Umbilical cord (tissue), 2 donors: ENCODE measurements at places on chromosomes 3 and 15.

- DNase-seq: peak; percentile 39
Measured at GRCh38 chr3:37492977-37493471, 318.6 kb upstream of the LRRFIP2 start.

DNA sequence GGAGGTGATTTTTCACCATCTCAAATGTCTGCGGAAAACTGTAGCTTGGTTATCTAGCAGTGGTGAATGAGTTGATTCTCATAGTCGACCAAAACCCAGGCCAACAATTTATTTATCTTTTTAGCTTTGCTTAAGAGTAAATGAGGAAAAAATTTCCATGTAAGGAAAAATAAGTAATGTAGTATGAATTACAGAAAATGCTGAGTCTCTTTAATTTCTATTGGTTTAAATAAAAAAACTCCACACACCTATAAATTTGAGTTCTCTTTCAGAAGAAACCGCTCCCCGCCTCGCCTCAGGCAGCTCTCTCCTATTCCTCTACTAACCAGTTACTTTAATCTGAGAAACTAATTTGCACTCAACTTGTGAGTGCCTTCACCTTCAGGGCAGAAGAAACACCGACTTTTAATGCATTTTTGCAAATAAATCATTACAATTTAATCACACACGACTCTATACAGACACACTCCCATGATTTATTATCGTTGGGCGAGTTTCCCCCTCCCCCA lies 540 bp upstream of the RSRC1 start:
- no peak for DNase-seq

DNA sequence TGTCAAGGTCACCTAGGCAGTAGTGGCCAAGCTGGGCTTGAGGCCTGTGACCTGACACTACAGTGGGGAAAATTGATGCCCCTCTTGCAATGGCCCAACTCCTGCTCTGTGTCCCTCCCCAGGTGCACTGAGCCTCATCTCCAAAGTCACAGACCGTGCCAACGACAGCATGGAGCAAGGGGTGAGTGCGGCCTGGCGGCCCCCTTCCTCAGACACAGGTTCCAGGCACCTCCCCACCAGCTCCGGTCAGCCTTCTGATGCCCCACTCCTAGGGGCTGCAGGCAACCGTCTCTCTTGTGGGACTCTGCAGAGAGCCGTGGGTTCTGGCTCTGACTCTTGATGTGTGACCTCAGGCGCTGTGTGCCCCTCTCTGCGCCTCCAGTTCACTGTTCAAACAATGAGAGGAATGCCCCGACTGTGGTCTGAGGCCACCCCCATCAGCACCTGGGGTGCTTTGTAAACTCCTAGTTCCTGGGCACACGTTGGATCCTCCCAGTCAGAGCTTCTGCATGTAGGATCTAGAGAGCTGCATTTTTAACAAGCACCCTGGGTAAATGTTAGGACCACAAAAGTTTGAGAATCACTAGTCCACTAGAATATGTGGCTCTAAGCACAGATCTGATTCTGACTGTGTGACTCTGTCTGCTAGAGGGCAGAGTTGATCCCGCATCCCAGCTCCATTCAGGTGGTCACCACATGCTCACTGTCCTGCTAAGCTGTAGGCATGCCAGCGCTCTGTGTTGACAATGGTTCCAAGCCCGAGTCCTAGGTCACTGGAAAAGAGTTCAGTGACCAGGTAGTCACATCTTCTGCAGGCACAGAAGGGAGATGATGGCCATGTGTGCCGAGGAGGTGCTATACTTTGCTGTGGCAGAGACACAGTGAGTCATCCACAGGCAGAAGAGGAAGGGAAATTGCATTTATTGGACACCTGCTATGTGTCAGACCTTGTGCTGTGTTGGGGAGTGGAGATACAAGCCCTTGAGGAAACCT lies 46.2 kb upstream of the NR2C2 start:
- no peak for DNase-seq

DNA sequence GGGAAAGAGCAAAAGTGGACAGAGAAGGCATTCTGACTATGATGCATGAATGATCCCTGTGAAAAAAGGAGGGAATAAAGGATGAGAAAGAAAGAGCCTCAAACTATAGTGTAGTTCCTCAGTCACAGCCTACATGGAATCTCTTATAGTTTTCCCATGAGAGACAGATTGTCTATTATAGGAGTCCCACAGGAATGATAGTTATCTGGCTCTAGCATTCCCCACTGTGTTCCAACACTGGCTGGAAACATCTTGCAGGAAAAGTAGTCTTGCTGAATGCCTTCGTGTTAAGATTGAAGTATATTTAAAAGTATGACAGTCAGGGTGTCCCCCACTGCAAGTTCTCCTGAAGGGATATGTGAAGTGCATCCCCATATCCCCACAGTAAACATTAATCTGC lies 641.5 kb upstream of the NECTIN3 start:
- no peak for DNase-seq

GRCh38 chr3:169342652-169343505 lies 320.6 kb downstream of the MECOM start:
- DNase-seq: no peak

- peak; percentile 57 for DNase-seq
Measured at GRCh38 chr15:81001152-81002008, 657 bp downstream of the TLNRD1 start.

DNA sequence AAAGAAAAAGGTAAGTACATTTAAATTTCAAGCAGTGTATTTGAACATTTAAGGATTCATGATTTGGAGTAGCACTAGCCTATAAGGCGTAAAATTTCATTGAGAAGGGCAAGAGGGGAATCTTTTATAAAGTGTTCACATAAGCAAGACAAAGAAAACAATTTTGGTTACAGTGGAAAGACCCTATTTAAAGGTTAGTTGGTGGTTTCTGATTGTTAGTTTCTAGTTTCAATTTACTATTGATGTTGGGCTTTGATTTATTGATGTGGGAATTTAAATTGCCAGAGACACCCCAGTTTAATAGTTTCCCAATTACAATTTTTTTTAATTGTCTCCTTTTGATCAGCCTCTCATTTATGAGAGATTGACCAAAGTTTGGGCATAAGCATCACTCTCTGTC lies 19.5 kb downstream of the ROBO2 start:
- DNase-seq: no peak

- no peak for DNase-seq
Measured at GRCh38 chr3:70889162-70890019, 577.0 kb upstream of the MDFIC2 start.

DNA sequence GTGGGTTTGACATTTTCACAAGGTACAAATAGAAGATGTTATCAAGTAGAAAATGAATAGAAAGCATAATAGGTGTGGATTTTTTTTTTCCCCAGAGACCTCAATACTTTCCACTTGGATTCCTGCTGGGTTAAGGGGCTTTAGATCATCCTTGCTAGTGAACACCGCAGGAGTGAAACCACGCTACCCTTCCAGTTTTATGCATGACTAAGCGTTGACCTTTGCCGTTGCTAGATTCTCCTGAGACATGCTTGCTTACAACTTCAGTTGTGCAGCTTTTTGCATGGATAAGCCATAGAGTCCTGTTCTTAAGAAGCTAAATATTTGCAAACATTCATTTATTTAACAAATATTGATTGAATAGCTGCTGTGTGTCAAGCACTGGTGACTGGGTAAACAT lies 299.7 kb upstream of the LMCD1 start:
- DNase-seq: peak; percentile 43

DNA sequence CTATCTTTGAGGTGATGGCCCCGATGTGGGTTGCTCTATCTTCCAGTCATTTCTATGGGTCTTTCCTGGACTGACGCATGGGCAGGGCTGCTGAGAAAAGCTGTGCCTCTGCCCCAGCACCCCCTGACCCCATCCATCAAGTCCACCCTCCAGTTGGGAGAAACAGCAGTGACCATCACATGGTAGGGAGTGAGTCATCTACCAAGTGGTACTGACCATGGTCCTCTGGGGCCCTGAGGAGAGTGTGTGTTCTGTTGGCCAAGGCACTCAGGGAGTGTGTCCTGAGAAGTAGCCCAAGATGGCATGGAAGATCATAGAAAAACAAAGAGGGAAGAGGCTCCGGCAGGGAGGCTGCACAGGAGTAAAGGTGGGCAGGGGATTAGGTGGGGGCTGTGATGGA lies 1.6 kb upstream of the DNAH1 start:
- DNase-seq: no peak

GRCh38 chr3:18030371-18030870 lies 288.0 kb upstream of the TBC1D5 start:
- DNase-seq: no peak

DNA sequence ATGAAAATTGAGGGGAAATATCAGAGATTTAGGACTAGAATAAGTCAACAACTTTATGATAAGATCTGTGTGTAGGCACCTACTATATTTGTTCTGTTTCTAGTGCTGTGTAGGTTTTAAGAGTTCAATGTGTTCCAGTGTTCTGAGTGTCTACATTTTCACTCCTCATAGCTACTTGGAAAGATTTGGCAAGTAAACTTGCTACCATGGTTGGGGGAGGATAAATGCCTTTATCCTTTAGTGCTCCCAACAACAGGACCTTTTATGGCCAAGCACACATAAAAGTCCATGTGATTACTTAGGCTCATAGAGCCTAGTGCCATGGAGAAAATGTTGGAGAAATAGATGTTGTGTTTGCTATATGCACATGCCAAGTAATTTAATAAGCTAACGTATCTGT lies 64.0 kb downstream of the LYSMD4 start:
- DNase-seq: no peak

DNA sequence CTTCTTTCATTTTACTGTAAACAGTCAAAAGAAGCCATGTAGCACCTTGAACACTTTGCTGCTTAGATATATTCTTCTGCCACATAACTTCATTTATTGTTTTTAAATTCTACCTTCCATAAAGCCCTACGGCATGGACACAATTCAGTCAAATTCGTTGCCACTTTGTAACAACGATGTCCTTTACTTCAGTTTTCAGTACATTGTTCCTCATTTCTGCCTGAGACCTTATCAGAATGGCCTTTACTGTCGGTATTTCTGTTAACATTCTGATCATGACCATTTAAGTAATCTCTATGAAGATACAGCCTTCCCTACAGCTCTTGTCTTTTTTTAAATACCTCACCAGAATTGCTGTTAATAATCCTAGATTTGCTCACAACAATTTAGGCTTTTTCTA lies 466.9 kb downstream of the NAALADL2 start:
- no peak for DNase-seq

DNA sequence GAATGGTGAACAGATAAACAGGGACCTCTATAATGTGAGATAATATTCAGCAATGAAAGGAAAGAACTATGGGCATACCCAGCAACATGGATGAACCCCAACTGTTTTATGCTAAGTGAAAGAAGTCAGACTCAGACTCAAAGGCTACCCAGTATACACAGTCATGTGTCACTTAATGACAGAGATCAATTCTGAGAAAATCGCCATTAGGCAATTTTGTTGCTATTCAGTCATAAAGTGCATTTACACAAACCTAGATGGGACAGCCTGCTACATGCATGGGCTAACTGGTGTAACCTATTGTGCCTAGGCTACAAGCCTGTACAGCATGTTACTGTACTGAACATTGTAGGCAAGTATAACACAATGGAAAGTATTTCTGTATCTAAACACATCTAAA lies 76.5 kb downstream of the B3GNT5 start:
- no peak for DNase-seq

GRCh38 chr3:77179762-77180161 lies 139.9 kb downstream of the ROBO2 start:
- no peak for DNase-seq

DNA sequence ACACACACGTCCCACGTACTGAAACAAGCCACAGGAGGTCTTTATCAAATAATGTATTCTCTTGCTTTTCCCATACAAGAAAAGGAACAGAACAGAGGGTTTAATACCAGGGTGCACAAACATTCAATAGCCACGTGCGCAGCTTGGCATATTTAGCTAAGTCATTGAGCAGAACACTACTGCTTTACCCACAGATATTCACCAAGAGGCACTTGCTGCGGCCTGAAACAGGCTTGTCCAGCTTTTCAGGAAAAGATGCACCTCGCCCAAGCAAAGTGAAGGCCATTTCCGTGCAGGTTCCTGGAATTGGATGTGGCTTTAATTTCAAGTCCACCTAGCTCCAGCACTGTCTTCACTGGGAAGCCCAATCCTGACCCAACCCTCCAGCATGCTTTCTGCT lies 17.6 kb downstream of the ZDHHC3 start:
- DNase-seq: no peak

- DNase-seq: no peak
Measured at GRCh38 chr3:116039651-116039985, 405.7 kb downstream of the LSAMP start.

DNA sequence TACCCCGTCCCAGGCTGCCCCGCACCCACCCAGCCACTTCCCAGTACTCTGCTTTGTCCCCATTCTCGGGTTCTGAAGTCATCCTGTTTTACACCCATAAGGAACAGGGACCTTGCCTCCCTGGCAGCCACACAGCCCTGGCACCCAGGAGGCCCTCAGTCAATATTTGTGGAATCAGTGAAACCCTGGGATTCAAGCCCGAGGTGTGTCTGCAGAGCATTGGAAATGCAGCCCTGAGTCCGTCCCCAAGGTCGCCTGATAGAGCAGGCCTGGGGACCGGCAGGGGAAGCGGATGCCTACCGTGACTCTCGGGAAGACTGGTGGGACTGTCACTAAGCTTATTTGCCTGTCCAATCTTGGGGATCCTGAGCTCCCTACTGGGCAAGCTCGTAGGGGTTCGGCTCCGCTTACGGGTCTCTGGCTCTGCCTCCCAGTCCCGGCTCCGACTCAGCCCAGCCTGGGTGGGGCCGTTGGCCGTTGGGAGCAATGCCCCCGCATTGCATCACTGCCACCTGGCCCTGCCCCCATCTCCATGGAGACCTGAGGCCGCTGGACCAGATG lies 64.4 kb upstream of the TAMM41 start:
- DNase-seq: peak; percentile 10

DNA sequence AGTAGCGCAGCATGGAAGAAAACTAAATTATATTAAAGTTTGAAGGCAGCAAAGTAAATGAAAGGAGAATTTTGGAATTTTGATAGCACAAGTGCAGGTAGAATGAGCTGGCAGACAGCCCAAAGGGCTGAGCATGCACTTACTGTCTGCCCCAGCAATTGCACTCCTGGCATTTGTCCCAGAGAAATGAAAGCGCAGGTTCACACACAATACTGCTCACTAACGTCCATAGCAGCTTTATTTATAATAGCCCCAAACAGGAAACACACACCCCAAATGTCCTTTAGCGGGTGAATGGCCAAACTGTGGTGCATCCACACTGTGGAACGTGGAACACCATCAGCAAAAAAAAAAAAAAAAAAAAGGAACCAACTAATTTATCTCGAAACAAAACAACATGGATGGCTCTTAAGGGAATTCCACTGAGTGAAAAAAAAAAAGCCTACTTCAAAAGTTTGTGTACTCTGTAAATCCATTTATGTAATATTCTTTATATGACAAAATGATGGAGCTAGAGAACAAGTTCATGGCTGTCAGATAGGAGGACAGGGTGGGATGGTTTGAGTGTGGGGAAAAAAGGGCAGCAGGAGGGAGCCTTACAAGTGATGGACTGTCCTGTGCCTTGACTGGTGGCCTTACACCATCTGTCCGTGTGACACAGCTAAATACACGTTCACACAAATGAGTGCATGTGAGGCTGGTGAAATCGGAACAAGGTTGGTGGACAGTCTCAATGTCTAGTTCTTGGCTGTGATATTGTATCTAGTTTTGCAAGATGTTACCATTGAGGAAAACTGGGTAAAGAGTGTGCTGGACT lies 6.0 kb upstream of the TM2D3 start:
- no peak for DNase-seq
